ENCODE measurements at places on chromosomes 2 and 18. TPM values are rescaled to one million over a fixed set of nuclear protein-coding genes. Genes with fewer than 3 reads are reported as not detected.

GRCh38 chr18:4641771-4642368 lies 186.8 kb upstream of the DLGAP1 start:
- DNase-seq: no peak

DNA sequence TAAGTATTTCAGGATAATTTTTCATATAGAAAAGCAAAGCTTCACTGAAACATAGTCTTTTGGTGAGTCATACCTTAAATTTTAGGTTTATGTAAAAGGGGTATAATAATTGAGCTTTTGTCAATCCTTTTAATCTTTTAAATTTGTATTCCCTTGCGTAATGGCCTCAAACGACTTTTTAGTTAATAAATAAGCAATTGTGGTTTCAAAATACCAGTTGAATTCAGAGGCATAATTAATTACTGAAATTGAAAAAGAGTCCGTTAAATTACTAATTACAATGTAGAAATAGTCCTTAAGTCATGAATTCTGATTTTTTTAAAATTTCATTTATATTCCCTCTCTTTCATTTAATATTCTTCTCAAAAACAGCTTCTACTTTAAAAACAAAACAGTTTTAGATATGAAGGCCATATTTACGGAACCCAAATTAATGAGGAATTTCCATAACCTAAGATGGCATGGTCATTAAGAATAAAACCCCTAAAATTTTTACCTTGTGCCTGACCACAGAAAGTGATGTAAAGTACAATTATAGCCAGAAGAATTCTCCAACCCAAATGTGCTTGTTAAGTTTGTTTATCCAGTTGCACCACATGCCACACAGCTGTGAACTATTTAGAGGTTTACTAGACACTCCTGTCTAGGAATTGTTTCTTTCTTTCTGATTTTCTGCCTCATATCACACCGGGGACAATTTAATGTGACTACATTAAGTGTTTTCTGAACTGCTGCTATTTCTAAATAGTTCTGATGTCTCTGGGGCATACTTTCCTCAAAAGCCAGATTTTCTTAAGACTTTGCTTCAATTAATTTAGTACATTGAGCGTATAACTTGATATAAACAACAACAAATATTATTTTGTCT lies 60.7 kb upstream of the ITGA4 start:
- DNase-seq: no peak

- no peak for DNase-seq
Measured at GRCh38 chr2:238136820-238137537, 1.5 kb upstream of the KLHL30 start.

DNA sequence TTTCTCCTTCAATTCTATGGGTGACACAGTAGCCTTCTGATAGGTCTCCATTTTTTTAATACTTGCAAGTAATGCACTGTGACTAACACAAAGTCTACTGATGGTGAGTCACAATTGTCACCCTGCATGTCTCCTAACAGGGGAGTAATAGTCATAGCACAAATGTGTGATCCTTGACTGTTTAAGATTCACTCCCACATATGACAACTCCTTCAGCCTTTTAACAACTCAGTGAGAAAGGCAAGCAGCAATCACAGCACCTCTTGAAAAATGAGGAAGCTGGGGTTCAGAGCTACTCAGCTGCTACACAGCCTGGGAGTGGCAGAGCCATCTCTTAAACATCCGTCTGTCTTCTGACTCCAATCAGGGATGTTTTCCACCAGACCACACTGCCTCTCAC lies 63.8 kb downstream of the EHD3 start:
- DNase-seq: no peak

- DNase-seq: no peak
Measured at GRCh38 chr2:98134172-98135005, 47.4 kb downstream of the VWA3B start.

GRCh38 chr18:24627644-24628315 lies 167.3 kb downstream of the HRH4 start:
- no peak for DNase-seq

DNA sequence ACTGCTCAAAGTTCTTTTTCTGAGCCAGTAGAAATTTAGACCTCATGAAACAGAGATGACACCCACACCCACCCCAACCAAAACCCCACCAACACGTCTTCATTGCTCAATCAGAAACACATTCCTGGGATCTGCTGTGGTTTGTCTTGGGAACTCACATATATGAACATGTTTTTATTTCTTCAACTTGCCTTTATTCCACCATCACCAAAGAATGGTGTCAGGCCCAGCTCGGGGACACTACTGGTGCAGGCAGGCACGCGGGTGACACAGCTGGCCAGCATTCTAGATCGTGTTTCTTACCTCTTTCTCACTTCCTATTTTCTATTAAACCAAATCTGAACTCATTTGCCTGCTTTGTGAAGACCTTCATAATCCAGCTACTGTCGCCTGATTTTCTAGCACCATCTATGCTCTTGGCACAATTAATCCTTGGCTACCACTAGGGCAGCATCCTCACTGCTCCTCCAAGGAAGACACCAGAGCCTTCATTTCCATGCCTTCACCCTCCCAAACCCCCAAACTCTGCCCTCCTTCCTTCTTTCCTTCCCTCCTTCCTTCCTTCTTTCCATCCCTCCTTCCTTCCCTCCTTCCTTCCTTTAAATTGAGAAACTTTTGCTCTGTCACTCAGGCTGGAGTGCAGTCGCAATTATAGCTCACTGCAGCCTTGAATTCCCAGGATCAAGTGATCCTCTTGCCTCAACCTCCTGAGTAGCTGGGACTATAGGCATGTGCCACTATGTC lies 157.1 kb downstream of the BCL2 start:
- no peak for DNase-seq

DNA sequence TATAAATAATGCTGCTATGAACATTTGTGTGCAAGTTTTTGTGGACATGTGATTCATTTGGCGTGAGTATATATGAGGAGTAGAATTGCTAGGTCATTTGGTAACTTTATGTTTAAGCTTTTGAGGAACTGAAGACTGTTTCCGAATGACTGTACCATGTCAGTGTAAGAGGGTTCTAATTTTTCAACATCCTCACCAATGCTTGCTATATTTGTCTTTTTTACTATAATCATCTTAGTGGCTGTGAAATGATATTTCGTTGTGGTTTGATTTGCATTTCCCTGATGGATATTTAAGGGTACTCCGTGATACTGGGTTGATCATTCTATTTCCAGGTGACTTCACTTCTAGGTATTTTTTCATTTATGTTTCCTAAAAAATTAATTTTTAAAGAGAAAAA lies 241.1 kb downstream of the BCL2 start:
- no peak for DNase-seq

DNA sequence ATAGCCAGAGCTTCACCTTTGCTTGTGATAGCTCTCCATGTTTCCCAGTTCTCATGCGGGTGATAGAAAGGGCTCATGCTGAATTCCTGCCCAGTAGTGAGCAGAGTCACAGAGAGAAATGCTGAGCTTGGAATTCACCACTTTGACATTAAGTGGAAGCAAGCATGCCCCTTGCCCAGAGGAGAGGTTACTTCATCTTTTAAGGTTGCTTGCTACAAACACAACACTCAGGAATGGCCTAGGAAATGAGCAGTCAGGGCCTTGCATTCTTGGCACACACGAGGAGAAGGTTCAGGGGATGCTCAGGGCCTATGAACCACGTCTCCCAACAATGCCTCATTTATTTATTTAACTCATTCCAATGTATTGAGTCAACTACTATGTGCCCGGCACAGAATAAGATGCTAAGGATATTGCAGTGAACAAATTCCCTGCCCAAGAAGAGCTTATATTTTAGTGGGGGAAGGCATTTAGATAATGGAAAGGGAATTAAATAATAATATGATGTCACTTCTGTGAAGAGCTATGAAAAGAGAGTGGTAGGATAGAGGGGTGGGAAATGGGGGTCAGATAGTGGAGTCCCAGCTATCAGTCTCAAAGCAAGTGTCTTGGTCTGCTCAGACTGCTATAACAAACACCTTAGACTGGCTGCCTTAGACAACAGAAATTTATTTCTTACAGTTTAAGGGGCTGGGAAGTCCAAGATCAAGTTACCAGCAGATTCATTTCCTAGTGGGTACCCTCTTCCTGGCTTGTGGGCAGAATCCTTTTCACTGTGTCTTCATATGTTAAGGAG lies 42.1 kb downstream of the DDX18 start:
- DNase-seq: no peak

GRCh38 chr18:75544496-75544895 lies 117.0 kb upstream of the SMIM21 start:
- DNase-seq: no peak

GRCh38 chr2:195824478-195824877 lies 167.5 kb downstream of the SLC39A10 start:
- no peak for DNase-seq

DNA sequence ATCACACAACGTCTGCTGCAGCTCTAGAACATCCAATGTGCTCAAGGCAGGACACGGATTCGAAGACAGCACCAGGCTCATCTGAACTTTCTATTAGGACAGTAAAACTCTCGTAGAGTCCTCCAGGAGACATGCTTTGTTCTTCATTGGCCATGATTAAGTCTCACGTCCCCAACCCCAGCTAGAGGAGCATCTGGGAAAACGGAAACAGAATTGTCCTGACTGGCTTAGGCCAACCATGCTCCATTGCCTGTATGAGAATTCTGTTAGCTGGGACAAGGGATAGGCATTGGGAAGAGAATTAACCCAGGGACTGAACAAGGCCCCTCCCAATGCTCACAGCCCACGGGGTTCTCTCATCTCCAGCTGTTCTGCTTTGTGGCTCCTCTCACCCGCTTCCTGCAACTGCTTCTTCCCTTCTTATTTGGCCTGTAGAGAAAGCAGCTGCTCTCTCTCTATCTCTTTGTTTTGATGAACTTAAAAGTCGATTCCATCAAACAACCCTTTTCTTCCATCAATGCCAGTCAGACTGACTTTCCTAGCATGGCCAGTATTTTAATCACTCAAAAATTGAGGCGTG lies 75.6 kb downstream of the C1QL2 start:
- no peak for DNase-seq

- DNase-seq: no peak
Measured at GRCh38 chr18:62105376-62105775, 81.5 kb downstream of the PIGN start.

DNA sequence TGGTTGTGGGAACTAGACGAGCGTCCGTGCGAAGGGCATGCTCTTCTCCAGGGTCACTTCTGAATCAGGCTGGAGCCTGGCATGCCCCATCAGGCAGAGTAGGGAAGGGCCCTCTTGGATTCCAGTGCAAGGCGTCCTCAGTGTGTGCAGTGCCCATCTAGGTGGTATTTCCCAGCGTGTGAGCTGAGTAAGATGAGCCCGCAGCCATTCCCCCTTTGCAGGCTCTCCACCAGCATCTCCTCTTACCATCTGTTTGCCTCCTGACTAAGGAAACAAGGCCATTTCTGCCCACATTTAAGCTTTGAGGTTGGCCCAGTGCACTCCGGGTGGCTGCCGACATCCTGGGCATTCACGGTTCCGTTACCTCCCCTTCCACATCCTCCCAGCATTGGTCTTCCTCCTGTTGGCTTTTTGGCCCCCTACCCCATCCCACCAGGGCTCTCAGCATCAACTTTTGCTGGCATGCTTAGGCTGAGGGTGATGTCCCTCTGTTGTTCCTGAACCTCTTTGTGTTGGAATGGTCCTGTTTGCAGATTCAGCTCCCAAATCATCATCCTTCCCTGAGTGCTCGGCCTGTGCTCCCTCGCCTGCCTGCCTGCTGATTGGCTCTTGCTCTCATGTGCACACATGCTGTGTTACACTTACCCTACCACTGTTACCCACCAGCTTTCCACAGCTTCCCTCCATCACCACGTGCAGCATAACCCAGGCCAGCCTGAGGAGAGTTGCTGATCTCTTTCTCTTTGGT lies 11.8 kb downstream of the CEP68 start:
- no peak for DNase-seq

GRCh38 chr2:72003124-72003523 lies 144.5 kb downstream of the CYP26B1 start:
- DNase-seq: no peak

DNA sequence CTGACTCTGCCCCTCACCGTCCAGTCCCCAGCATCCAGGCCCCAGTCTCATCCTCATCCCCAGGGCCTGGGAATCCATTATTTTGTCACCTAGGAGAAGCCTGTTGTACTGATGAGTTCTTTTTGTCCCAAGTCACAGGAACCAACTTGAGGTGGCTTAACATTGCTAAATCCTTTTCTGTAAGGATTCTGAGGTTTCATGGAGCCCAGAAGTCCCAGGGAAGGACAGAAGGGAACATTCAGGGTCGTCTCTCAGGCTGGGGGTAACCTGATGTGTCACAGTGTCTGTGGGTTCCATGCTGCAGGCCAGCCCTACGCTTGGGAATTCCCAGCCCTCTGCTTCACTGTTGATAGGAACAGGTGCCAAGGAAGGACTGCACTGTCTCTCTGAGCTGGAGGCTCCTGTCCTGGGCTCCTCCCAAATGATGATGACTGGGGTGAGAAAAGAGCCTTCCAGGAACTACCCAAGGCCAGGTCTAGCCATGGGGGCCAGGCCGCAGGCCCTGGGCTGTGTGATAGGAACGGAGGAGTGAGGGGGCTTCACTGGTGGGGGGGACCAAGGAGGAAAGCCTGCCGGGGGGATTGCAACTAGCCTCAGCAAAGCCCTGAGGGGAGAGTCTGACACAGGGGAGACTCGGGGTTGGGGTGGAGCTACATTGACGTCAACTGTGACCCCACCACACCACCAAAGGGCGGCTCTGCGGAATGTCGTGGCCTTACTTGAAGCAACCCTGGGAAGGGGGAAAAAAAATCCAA lies 145.7 kb downstream of the SMAD7 start:
- DNase-seq: no peak

DNA sequence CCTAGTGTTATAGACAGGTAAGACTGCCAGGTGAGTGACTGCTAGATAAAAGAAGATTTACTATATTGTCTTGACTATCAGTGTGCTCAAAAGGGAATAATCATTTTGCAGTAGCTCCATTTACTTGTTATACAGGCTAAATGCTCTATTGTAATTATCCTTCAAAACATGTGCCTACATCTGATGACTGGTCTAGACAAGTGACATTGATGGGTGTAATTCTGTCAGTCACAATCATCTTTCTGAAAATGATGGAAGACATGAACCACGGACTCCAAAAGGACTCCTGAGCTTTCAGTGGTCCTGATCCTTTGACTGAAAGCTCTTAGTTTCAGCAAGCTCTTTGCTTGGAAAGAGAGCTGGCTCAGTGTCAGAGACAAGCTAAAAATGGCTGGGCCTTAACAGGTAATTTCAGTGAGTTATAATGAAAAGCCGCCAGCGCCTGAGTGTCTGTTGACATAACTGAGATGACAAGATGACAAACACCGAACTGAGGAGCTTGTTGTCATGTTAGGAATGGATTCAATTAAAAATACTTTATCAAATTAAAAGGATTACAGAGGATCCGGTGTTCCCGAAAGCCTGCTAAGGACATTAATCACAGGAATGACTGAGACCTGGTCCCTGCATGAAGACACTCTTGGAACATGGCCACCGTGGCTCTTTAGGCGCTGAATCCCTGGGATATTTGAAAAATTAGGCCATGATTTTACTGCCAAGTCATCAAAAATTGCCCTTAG lies 141.7 kb downstream of the CMPK2 start:
- no peak for DNase-seq

MOGAT1 gene
- polyA plus RNA-seq: 0.13 TPM

ACTG2 gene
- polyA plus RNA-seq: 0.46 TPM

MYO7B gene
- polyA plus RNA-seq: 14.2 TPM

DNER gene
- 58.8 TPM for polyA plus RNA-seq

HAUS1 gene
- 49.7 TPM for polyA plus RNA-seq

SLC40A1 gene
- 116 TPM for polyA plus RNA-seq

PPP3R1 gene
- polyA plus RNA-seq: 56.5 TPM
